ENCODE measurements at places on chromosomes 6 and 20.

GRCh38 chr6:24126586-24127192 lies 674 bp downstream of the NRSN1 start:
- no peak for DNase-seq

- DNase-seq: no peak
These were observed 114.4 kb downstream of the FOXC1 start for GRCh38 chr6:1724124-1724523.

DNA sequence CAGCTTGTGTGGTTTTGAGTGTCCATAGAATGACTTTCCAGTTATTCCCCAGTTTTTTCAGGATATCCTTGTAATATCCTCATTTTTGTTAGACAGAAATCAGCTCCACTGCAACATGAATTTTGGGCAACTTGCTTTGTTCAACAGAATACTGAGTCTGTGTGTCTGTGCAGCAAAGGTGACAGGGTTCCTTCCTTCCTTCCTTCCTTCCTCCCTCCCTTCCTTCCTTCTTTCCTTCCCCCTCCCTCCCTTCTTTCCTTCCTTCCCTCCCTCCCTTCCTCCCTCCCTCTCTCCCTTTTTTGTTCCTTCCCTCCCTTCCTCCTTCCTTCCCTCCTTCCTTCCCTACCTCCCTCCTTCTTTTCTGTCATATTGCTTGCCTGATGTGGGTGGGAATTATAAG lies 496.5 kb downstream of the EPM2A start:
- no peak for DNase-seq

DNA sequence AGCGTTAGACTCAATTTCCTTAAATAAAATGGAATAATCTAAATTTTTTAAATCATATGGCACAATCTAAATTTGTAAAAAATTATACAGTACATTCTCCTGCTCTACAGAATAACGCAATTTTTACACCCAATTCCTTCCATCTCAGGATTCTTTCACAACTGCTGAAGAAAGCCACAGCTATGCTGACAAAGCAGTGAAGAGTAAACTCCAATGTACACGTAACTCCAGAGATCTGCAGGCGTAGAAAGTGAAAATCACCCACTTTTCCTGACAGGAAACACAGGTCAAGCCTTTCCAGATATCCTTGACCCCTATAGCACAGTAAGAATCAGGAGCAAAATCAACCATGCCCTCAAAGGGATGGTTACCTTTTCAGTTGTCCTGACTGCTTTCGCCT lies 27.4 kb downstream of the EPHA7 start:
- no peak for DNase-seq

DNA sequence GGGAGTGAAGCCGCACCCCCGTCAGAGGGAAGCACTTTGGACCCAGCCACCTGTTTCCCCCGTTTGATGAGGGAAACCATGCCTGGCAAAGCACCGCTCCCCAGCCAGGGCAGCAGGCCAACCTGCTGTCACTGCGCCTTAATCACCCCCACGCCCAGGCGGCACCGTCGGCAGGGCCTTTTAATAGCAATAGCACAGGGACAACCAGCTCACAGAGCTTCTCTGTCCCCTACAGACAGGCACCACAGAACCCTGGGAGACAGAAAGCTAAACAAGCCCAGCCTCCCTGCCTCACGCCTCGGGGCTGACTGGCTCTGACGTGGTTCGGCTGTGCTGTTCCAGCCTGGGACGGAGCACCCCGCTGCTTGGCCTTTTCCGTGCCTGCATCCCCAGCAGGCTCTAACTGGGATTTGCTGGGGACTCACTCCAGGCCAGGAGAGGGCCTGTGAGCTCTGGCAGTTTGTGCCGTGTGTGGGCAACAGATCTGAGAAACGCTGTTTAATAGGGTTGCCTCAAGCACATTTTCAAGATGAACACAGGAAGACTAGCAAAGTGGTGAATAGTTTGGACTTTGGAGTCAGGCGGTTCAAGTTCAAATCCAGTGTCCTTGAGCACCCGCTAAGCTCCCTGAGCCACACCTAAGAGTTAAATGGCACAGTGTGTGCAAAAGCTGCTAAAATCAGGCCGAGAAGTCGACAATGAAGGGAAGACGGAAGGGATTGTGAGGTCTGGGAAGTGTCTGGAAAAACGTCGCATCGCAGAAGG lies 223.8 kb downstream of the NRN1 start:
- peak; percentile 75 for DNase-seq

GRCh38 chr20:37240337-37241067 lies 21.1 kb downstream of the GHRH start:
- DNase-seq: peak; percentile 66

DNA sequence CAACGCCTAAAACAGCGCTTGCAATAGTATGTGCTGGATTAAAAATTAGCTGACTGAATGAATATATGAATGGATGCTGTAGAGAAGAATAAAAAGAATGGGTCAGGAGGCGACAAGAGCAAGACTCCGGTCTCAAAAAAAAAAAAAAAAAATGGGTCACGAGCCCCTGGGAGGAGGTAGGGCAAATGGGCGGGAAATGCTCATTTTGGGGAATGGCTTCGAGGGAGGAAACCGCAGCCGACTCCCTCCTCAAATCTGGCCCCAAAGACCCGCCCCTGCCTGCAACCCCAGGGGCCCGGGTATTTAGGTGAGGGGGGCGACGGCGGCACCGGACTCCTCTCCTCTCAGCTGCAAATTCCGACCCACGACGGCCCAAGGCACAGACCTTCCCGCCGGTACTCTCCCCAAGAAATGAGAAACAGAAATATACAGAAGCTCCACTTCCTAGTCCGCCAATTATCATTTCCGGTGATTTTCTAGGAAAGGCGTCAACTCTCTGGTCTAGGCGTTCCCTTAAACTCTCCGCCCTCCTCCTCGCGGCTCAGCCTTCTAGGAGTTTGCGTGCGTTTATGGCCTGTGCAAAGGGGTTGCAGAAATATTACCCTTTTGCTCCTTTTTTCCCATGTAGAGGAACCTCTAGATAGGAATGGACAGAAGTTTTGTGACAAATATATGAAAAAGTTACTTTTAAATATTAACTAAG lies at the start of gene ZNF311:
Gene ZNF311 (minus strand): TSS at position 133 of the 703 bp plus-strand sequence. CDS start 1,361 bp downstream, outside the sequence.
- peak; percentile 58 for DNase-seq

GRCh38 chr6:13183415-13184088 lies 144.8 kb downstream of the TBC1D7 start:
- no peak for DNase-seq

DNA sequence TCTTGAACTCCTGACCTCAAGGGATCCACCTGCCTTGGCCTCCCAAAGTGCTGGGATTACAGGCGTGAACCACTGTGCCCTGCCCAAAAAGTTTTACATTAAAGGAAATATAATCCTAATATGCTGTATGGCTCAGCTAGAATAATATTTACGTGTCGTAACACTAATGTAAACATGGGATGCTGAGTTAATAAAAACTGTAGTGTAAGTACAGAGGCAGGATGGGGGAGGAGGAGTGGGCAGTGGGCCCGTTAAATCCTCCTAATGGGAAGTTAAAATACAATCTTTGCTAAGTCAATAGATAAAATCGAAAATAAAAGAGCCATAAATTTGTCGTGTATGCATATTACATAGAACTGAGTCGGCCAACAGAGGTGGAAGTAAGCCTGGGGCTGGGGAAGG lies 12.1 kb upstream of the IP6K3 start:
- DNase-seq: no peak

DNA sequence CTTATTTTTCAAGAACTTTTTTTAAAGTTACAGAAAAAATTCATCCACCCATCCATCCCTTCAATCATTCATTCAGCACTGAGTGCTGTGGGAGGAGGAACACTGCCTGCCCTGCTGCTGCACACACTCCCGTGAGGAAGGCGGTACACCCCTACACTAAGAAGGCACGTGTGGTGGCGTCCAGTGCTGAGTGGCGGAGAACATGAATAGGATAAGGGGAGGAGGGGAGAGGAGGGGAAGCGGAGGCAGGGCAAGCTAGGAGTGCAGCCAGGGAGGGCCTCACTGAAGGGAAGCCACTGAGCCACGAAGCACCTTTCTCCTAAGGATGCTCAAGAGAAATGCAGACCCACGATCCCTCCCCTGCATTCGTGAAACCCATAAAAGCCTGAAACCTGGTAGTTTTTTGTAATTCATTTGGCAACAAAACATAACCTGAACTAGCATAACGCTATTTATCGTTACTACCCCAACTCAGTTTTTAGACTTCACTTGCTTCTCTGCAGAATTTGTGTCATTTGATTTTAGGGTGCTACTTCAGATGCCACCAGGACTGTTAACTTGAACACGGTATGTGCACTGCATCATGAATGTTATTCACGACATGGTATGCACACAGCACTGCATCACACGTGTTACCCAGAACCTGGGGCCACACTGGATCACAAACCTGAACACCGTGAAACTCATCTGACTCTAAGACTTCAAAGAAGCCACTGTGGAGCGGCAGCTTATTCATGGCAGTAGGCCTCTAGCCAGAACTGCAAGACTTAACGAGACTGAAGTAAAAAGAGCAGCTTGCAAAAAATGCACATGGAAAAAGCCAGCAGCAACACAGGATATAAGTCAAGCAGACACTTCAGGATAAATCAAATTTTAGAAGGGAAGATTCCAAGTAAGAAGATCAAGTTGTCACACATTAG lies 3.5 kb downstream of the RNASET2 start:
- no peak for DNase-seq

DNA sequence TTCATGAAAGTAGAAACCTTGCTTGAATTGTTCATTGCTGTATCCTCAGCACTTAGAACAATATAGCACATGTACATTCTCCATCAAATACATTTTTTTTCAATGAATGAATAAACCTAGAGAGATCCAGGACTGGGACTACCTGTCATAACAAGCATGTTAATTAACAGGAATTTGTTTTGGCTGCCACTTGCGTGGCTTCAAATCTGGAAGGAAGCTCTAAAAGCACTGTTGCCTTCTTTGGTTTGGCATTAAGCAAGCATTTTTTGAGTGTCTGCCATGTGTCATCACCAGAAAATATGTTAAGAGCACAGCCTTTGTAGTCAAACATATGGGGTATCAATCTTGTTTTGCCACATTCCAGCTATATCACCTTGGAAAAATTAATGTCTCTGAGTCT lies 131.9 kb upstream of the BACH2 start:
- DNase-seq: no peak

GRCh38 chr6:108253241-108253640 lies 7.6 kb downstream of the SNX3 start:
- DNase-seq: no peak

- no peak for DNase-seq
These were observed 171.0 kb upstream of the PRND start for GRCh38 chr20:4550740-4551139.

- DNase-seq: no peak
These were observed 181.3 kb upstream of the GMDS start for GRCh38 chr6:2426561-2427340.

- no peak for DNase-seq
These were observed 55.7 kb downstream of the LYRM4 start for GRCh38 chr6:5205035-5205507.

Data from cerebellum (tissue), 4 donors.